IMR-90 (cell line): ENCODE measurements at places on chromosomes 5 and 9. TPM values are rescaled to one million over a fixed set of nuclear protein-coding genes. Genes with fewer than 3 reads are reported as not detected.

The SPATA31D4 gene
- total RNA-seq = not detected in 2 replicates

The ATOSB gene
- total RNA-seq = 12.0 and 13.3 TPM in 2 replicates

The MARCHF3 gene
- total RNA-seq = 17.8 and 18.8 TPM in 2 replicates

The SLC45A2 gene
- total RNA-seq = not detected in 2 replicates

The PCDHGA9 gene
- 3.9 and 4.5 TPM in 2 replicates for total RNA-seq

The FAM174A gene
- total RNA-seq = 2.7 and 5.0 TPM in 2 replicates

The NUTM2F gene
- total RNA-seq = not detected in 2 replicates

The PCDHA9 gene
- under 0.01 TPM in 2 replicates for total RNA-seq

The CYFIP2 gene
- 11.7 and 13.4 TPM in 2 replicates for total RNA-seq

The EGFLAM gene
- total RNA-seq = 1.1 TPM in 2 replicates

The INSYN2B gene
- 33.5 and 43.6 TPM in 2 replicates for total RNA-seq

The GNA14 gene
- under 0.01 TPM in 1 of 2 replicates, not detected in the other for total RNA-seq

The FAM169A gene
- under 0.01 TPM in 2 replicates for total RNA-seq

The CEP78 gene
- total RNA-seq = 18.3 and 21.4 TPM in 2 replicates

The TMC1 gene
- not detected in 2 replicates for total RNA-seq

The PCDHB16 gene
- 0.18 and 0.56 TPM in 2 replicates for total RNA-seq

The CSF1R gene
- under 0.01 and 0.36 TPM in 2 replicates for total RNA-seq
